Sigmoid colon (tissue), 7 donors: ENCODE measurements at places on chromosomes 7 and 10. TPM values are rescaled to one million over a fixed set of nuclear protein-coding genes. Genes with fewer than 3 reads are reported as not detected.

GRCh38 chr7:134954197-134955082 is 31.9 kb upstream of the AGBL3 start:
- DNase-seq = no peak

Gene BAZ1B
- total RNA-seq = 67.3 TPM

- no peak for DNase-seq
These were observed 113.0 kb downstream of the PDE1C start for GRCh38 chr7:31957090-31957720.

Gene FZD8
- total RNA-seq = 6.6 TPM

DNA sequence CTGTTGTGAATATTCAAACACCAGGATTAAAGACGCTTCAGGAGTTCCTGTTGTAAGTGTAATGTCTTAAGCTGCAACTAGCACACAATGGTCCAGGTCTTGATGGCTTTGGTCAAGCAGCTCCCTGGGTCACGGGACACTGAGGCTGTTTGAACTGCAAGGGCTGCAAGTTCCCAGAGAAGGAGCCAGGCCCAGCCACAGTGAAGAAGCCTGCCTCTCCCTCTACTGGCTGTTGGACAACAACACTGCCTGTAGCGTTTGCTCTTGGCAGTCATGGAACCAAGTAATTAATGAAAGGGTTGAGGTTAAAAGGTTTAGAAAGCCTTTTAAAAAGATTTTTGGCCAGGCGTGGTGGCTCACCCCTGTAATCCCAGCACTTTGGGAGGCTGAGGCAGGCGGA is 31.9 kb upstream of the GUSB start:
- no peak for DNase-seq

DNA sequence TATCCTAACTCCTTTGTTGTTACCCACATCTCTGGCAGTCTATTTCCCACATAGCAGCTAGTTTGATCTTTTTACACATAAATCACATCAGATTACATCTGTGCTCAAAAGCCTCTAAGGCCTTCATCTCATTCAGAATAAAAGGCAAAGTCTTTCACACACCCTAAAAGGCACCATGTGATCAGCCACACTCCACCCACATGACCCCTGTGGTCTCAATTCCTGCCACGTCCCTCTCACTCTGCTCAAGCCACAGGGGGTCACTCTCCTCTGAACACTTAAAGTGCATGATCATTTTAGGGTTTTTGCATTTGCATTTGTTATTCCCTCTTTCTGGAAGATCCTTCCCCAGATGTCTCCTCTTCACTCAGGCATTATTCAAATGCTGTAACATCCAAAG is 30.8 kb downstream of the ELAPOR2 start:
- DNase-seq = no peak

Gene FRAT1
- total RNA-seq = 5.2 TPM

DNA sequence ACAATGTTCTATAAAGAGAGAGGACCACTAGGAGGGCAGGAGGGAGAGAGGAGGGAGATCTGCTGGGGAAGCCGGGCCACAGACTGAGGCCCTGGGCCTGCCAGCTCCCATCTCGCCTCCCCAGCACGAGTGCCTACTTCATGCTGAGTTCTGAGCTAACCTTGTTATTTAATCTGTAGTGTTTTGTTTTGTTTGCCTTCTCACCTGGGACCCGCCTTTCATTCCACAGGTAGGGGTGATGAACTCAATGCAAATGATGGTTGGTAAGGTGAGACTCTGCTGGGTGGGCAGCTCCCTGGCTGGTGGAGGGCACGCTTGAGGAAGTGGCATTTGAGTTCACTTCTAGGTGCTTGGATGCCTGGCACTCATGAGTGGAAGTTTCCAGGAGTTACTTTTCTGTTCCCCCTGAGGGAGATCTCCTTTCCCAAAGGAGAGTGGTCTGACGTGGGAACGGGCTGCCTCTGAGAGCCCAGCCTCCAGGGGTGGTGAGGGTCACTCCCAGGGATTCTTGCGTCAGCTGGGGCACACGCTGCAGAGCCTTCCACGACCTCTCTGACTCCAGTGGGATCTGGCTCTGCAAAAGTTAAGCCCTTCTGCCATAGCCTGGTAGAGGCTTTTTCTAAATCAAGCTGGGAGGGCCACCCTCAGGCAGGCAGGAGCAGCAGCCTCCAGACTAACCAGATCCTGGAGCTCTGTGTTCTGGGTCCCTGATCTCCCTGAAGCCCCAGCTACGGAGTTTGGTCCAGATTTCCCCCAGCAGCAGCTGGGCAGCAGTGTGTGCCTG is 22.4 kb downstream of the UBTD1 start:
- no peak for DNase-seq

DNA sequence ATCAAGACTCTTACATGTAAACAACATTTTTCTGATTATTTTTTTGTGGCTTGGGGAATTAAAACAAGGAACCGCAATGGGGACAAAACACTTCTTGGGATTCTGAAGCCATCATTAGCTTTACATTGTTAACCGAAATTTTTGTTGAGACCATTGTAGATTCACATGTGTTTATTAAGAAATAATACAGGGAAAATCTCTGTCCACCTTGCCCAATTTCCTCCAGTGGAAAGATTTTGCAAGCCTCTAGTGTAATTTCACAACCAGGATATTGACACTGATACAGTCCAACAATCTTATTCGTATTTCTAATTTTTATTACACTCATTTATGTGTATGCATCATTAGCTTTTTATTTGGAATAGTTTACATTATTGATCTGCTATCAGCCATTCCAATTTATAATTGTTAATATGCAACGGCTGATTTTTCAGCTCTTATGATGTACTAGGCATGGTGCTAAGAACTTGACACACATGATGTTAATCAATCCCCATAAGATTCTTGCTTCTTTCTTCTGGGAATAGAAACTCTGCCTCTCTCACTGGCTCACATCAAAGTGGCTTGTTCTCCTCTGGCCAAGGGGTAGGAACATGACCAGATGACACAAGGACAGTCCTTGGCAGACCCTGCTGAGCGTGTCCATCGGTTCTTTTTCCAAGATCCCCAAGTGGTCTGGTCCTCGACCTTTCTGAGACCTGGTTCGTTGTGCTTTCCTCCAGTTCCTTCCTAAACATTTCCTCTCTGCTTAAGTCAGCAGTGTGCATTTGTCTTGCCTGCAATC is 137.6 kb downstream of the ADAM12 start:
- DNase-seq = no peak

Gene MOGAT3
- total RNA-seq = not detected

Gene HOXA5
- 9.2 TPM for total RNA-seq

- DNase-seq = no peak
These were observed 64.4 kb downstream of the RAB18 start for GRCh38 chr10:27568196-27569175.

- peak; percentile 72 for DNase-seq
These were observed 1.9 kb upstream of the ARHGAP22 start for GRCh38 chr10:48606530-48607355.

GRCh38 chr7:130277763-130278643 is 11.3 kb downstream of the CPA2 start:
- DNase-seq = peak; percentile 81

GRCh38 chr7:1669064-1669951 is 769 bp upstream of the ELFN1 start:
- peak; percentile 17 for DNase-seq

DNA sequence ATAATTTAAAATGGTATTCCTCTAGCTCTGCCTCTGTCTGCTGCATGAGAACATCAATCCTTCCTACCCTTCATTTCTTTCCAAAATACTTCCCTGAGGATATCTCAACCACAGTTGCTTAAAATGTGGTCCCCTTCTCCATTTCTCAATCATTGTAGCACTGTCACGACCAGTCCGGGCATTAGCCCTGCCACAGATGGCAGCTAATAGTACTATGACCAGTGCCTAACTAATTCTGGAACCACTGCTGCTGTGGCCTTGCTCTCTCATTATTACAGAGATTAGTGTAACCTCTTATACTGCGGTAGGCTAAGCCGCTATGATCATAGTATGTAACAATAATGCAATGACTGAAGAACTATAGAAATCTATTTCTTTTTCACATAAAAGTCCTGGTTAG is 66.0 kb downstream of the REEP3 start:
- no peak for DNase-seq

Gene ENKUR
- not detected for total RNA-seq

GRCh38 chr10:103895411-103896186 is 22.4 kb downstream of the STN1 start:
- DNase-seq = no peak

Gene ZPBP
- total RNA-seq = not detected

GRCh38 chr7:111986601-111987000 is 219.6 kb downstream of the DOCK4 start:
- no peak for DNase-seq

DNA sequence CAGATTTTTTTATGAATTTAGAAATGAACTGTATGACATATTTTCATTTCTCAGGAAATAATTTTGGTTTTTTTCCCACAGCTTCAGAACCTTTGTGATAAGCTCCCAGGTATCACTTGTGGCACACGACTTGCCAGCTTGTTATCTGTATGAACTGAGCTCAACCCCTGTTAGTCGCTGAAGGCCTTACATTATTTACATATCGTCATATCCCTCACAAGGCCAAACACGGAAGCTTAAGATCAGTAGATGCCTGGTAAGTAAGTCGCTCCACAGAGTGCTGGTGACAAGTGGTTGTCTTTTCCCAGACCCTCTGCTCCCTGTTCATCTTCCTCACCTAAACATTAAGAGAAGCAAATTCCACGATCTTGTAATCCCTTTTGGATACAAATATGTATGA is 55.2 kb downstream of the RAPGEF5 start:
- no peak for DNase-seq

- no peak for DNase-seq
These were observed 26.1 kb downstream of the PRLHR start for GRCh38 chr10:118569241-118569881.

DNA sequence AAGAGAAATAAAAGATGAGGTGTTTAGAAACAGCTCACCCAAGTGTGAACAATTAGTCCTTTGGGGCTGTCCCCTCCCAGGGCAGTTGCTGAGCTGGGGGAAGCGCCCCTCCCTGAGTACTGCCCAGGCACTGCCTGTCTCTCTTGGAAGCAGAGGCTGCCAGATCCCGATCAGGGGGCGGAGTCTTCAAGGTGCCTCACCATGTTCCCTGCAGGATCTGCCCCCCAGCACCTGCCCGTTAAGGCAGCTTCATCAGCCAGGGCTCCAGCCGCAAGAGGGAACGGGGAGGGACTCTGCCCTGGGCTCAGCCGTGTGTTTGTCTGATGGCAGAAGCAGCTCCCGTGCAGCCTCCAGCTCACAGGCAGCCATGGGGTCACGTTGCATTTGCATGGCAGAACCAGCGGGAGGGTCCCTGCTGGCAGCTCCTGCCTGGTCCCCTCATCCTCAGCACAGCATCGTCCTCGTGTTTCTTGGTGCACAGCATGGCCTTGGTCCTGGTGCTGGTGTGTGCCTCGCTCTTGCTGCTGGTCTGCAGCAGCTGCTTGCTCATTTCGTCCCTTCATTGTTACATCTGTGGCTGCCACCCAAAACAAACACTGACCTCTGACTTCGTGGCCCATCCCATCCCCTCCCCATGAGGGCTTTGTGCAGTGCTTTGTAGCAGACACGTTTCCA is 10.7 kb upstream of the DPYSL4 start:
- no peak for DNase-seq

DNA sequence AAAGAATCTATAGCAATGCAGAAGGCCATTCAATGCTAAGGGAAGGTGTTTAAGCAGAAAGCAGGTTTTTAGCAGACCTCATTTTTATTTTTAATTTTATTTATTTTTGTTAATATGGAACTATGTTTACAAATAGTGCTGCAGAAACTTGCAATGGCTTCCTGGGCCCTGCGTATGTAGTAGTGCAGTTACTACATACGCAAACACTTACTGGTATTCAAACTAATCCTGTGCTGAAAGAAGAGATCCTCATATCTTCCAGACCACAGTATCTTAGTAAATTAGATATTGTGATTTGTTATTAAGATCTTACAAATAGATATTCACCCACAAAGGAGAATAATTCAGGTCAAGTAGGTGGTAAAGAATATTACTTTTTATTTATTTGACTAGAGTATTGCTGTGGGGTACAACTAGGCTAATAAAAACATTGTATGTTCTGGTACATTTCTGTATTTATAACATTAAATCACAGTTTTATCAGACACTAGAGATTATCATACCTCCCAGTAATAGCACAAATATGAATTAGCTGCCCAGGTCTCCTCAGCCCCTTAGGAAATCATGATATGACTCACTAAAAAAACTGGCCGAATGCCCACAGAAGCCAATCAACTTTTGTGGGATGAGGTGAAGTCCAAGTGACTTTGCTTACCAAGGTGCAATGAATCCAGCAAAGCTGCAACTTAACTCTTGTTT is 57.6 kb downstream of the RNLS start:
- no peak for DNase-seq

DNA sequence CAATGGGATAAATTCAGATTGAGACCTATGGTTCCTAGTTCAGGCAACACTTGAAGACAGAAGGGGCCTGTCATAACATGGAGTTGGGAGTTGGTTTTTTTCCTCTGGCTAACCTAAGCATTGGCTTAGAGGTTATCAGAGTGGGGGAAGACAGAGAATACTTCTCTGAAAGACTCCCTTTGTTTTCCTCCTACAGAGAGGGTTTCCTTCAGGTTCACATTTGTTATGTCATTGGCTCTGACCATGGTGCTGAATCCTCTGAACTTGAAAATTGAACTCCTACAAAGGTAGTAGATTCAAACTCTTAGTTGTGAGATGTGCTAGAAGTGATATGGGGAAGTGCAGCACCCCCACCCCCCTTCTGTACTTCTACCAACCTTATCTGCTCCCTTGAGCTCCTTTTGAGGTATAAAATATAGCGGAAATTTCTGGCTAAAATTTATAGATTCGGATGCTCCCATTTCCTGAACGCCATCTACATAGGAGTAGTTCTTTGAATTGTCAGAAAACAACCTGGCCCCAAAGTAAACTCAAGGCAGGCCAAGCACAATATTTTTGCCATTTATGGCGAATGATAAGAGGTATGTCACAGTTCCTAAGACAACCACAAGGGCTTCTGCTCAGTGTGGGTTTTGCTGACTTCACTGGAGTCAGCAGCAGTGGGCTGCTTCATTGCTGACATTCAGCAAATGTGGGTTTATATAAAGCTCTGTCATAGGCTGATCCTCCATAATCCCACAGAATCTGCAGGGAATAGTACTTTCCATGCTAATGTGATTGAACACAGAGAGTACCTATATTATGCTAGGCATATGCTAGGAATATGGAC is 131.6 kb upstream of the KLF14 start:
- no peak for DNase-seq

Gene PRKCQ
- 0.81 TPM for total RNA-seq

Gene CD36
- total RNA-seq = 58.9 TPM

Gene XRCC2
- 0.36 TPM for total RNA-seq

DNA sequence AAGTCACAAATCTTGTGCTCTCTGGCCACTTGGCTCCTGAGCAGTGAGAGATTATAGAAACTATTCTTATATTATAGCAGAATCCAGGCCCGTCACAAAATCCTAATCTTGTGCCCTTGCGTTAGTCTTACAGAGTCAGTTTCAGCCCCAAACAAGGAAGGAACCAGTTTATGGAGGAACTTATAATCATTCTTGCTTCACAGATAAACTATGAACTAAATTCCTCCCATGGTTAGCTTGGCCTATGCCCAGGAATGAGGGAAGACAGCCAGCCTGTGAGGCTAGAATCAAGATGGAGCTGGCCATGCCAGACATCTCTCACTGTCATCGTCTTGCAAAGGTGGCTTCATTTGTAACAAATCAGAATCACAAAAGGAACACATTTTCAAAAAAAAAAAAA is 199.7 kb upstream of the PITRM1 start:
- no peak for DNase-seq

Gene RBM17
- total RNA-seq = 50.8 TPM
